ENCODE measurements at places on chromosomes 5 and 9.

- no peak for DNase-seq
Observed at GRCh38 chr9:84003246-84003645, 22.6 kb downstream of the RMI1 start.

GRCh38 chr9:136378170-136379002, 4.9 kb upstream of the CARD9 start:
- no peak for DNase-seq

GRCh38 chr5:20649966-20650365, 662.0 kb upstream of the CDH18 start:
- no peak for DNase-seq

- no peak for DNase-seq
Observed at GRCh38 chr5:82917584-82917983, 159.6 kb downstream of the TMEM167A start.

DNA sequence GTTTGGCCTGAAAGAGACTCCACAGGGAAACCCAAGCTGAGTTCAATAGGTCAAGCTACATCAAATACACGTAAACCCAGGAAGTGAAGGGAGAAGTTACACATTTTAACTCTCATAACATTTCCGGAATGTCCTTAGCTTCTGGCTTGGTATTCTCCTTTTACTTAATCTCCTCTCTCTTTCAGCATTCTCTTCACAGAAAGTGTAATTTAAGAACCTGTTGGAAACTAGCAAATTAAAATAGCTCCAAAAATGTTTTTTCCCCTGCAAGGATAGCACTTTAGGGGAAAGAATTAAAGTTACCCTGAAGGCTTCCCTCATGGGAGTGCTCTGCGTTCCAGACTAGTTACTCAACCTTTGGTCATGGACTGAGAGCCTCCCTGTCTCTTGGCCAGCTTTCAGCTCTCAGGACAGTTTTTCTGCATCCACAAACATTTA, 292.7 kb upstream of the TARS1 start:
- no peak for DNase-seq

DNA sequence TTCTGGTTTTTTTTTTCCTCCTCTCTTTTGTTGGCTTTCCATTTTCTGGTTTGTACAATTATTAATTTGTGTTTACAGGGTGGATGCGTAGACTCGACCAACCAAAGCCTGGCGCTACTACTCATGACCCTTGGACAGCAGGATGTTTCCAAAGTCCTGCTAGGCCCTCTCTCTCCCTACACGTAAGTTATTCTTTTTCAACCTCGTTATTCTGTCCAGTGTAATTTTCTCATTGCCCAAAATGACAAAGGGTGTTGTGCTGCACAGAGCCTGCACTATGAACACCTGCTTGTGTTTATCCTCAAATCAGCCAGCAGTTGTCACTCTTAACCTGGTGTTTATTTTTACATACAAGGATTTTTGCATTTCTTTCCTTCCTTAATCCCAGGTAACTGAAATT, 56.6 kb downstream of the RCL1 start:
- no peak for DNase-seq

DNA sequence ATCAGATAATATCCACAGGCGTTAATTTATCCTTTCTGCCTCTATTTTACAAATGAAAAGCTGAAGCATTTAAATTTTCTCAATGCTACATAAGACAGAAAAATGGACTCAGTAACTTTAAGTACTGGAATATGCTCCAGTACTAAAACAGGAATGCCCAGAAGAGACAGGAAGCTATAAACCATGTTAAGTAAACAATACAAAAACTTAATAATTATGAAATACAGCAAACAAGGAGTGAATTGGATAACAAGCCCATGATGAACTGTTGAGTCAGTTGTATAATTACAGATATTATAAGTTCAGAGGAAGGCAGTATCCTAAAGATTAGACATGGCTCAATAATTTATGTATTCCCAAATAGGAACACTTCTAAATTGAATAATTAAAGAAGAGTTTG, 148.5 kb downstream of the CHSY3 start:
- no peak for DNase-seq

- no peak for DNase-seq
Observed at GRCh38 chr5:39428640-39429039, 3.9 kb upstream of the DAB2 start.

DNA sequence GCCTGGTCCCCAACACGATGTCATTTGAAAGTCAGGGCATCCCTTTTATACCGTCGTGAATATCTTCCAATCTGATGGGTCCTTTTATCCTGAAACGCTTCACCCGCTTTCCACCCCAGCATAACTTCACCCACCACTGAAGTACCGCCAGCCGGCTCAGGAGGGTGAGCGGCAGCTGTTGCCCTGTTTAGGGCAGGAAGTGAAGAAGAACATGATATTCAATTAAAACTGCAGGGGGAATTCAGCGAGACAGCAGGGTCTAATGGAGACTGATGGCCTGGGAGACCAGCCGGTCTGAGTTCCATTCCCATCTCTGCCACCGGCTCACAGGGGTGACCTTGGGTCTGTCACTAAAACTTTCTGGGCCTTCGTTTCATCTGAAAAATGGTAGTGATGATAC, 68.2 kb upstream of the EGFLAM start:
- no peak for DNase-seq

DNA sequence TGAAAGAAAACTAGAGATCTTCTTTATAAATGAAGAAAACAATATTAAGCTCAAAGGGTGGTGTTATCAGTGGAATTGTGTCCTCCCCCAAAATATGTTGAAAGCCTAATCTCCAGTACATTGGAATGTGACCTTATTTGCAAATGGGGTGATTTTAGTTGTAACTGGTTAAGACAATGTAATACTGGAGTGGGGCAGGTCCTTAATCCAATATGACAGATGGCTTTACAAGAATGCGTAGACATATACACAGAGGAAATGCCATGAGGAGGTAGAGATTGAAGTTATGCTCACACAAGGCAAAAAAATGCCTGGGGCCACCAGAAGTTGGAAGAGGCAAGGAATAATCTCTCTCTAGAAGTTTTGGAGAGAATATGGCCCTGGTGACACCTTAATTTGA, 13.7 kb upstream of the TRIM32 start:
- no peak for DNase-seq

DNA sequence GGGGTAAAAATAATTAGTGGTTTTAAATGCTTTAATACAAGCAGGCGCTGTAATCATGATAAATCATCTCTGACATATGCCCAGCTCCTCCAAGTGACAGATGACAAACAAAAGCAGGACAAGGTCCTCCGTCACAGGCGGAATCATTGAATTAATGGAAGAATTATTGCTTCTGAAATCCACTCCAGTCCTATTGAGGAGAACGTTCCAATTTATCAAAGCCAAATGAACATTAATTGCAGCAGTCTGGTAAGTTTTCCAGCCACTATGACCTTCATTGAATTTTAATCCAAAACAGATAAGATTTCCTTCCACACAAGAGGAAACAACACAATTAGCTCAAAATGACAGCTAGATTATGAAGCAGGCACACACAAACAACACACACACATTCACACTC, 136.8 kb downstream of the ASTN2 start:
- no peak for DNase-seq

DNA sequence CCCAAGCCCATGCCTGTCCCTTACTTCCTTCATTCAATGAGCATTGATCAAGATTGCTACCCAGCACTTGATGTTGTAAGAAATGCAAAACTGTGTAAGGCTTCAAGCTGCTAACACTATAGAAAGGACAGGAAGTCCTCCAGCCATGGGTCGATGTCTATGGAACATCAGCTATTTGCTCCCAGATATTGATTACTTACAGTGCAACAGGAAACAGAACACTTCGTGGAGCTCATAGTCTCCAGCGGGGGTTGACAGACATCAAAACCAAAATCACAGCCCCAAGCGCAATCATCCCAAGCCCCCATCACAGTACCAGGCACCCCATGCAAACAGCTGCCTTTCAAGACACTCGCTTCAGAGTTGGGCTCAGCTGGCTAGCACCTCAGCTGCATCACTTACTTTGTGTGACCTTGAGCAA, 26.8 kb upstream of the DUSP1 start:
- no peak for DNase-seq

DNA sequence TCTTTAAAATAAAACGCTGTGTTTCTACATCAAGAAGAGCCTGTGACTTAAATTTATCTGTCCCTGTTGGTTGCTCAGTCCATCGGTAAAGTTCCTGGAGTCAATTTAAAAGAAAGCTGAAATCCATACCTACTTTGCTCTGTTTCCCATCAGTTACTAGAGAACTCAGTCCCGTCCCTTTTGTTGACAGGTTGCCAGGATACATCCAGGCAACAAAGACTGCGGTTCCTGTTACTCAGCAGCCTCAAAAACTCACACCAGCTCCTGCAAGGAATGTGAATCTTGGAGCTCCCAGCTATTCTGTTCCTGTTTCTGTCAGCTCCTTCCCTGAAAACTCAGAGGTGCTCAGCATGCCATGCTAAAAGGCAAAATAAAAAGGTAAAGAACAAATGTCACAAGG, at the start of gene ZNF474:
ZNF474 (plus strand) TSS at position 241 of the 400 bp plus-strand sequence. CDS start 22,445 bp downstream, outside the sequence.
- DNase-seq = no peak

- no peak for DNase-seq
Observed at GRCh38 chr9:14344053-14344524, 30.1 kb upstream of the NFIB start.

- no peak for DNase-seq
Observed at GRCh38 chr9:81858657-81859430, 69.4 kb upstream of the SPATA31D4 start.

DNA sequence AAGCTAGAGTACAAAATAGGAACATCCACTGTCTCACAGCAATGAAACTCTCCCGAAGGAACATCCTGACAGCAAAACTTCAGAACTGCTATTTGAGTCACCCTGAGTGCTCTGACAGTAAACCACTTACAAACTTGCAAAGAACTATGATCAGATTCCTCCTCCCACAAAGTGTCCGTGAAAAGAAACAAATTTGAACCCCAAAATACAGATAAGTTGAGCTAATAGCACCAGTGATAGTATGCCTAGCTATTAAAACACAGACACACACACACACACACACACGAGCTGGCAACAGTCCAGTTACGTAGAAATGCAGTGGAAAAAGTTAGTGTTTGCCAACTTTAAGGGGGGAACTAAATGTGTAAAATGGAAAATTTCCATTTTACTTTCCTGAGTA, 3.1 kb upstream of the GLIS3 start:
- no peak for DNase-seq

GRCh38 chr9:90296539-90296938, 346.1 kb downstream of the DIRAS2 start:
- no peak for DNase-seq

DNA sequence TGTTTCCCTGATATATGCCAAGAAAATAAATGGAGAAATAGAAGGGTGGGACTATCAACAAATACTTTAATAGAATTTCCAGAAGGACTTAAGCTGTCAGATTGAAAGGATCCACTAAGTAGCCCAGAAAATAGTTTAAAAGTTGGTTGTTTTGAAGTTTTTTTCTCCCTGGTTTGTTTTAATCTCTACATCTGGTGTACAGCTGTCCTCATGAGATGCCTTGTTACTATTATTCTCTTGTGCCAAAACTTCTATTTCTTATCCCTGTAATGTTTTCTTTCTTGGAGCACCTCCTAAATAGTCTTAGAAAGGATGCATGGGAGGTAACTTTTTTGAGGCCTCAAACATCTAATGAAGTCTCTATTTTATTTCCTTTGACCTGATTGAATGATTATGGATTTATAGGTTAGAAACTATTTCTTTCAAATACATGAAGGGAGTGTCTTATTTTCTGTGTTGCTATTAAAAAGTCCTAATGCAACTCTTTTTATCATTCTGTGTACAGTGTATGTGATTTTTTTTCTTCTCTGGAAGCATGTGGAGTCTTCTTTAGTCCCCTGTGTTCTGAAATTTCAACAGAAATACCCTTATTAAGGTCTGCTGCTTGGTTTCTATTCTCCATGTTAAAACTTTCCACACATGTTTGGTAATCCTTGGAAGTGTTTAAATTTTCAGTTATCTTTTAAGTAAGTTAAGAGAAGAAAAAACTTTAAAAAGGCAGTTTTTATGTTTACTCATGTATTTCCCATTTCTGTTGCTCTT, 140.0 kb upstream of the CDKN2B start:
- DNase-seq = no peak

- DNase-seq = no peak
Observed at GRCh38 chr9:20728493-20729220, 44.6 kb downstream of the FOCAD start.

DNA sequence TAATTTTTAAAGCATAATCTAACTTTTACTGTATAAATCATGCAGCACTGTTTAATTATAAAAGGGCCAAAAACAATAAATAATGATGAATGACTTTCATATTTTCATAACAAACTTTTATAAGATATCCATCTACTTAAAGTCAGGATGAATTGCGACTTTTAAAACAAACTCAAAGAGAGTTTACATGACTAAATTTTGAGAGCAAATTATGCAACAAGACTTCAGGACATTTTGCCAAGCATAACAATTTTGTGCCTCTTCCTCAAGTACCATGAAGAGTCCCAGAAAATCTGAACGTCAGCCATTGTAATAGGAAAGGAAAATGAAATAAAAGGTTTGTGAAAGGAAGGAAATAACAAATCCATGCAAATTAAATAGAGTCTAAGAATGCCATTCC, 24.4 kb downstream of the ERAP1 start:
- DNase-seq = no peak

DNA sequence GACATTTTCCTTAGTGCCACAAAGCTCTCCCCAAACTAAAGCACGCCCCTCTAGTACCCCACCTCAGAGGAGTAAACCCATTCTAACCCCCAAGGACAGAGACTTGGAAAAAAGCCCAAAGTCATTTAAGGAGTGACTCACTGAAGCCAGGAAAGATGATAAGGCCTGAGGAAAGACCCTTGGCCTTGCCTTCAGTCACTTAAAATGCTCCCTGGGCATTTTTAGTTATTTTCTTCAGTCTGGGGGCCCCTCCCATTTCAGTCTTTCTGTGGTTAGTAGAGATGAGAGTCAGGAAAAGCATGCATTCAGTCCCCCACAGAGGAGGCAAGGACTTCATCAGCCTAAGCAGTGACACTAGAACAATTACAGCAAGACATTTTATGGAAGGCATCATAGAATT, 13.7 kb upstream of the TLX3 start:
- no peak for DNase-seq

DNA sequence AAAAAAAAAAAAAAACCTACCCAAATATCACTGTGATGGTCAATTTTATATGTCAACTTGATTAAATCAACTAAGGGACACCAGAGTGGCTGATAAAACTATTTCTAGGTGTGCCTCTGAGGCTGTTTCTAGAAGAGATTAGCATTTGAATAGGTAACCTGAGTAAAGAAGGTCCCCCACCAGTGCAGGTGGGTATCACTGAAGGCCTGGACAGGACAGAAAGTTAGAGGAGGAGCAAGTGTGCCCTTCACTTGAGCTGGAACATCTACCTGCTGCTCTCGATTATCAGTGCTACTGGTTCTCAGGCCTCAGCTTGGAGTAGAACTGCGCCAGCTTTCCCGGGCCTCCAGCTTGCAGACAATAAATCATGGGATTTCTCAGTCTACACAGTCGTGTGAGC, 88.7 kb downstream of the TLE1 start:
- no peak for DNase-seq

- no peak for DNase-seq
Observed at GRCh38 chr5:78837836-78838235, 147.3 kb downstream of the ARSB start.

GRCh38 chr5:53008751-53009150, 19.6 kb downstream of the ITGA2 start:
- no peak for DNase-seq

GRCh38 chr5:13331585-13331984, 612.9 kb downstream of the DNAH5 start:
- DNase-seq = no peak

- no peak for DNase-seq
Observed at GRCh38 chr5:75928992-75929391, 154.2 kb upstream of the SV2C start.

- DNase-seq = no peak
Observed at GRCh38 chr9:112884721-112885120, 6.0 kb downstream of the SLC46A2 start.

Measured in CD4-positive, alpha-beta T cell (primary cell).